ENCODE measurements at places on chromosomes 3 and 15.

DNA sequence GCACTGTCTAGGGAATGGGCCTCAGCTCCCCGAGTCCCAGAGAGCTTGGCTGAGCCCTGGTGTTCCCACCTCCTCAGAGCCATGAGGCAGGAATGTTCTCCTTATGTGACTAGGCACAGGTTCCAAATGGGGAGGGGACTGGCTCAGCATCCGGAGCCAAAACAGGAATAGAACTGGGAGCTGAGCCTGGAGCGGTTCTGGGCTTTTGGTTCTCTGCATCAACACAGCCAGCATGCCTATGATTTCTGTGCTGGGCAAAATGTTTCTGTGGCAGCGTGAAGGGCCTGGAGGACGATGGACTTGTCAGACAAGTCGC is at the start of gene FAM131A:
TSS of gene FAM131A (plus strand) at position 202 of the 316 bp plus-strand sequence. CDS start at position 233, 31 bp downstream.
- DNase-seq: peak; percentile 44

- no peak for DNase-seq
Observed at GRCh38 chr15:67157521-67158252, 92.3 kb downstream of the SMAD3 start.

GRCh38 chr15:75073197-75073596 is 49.8 kb downstream of the PPCDC start:
- DNase-seq: no peak

DNA sequence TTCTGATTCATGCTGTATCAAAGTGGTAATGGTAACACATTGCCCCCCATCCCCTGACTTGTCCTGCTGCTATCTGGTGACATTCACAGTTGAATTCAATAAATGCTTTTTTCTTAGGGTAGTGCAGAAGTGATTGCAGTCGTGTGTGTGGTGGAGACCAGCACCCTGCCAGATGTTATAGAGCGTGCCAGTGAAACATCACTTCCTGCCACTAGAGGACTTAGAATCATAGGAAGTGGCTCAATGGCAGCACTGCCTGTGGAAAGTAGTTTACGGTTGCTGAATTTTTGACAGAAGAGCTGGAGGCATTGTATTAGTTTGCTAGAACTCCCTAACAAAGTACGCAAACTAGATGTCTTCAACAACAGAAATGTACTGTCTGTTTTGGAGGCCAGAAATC is 37.4 kb upstream of the P2RY12 start:
- no peak for DNase-seq

DNA sequence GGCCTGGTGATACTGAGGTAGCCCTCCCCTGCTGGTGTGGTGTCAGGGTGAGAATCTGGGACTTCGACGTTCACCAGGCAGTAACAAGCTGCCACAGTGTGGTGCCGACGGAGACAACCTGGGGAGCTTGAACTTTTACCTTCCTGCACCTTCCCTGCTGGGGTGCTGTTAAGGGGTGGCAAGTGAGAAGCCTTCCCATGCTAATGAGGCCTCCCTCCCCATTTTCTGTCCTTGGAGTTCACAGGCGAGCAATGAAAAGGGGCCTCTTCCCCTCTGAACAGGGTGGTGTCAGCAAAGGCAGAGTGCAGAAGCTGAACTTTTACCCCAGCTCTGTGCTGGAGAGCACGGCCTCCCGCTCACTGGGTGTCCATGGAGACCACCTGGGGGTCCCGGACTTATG is 13.5 kb downstream of the MAGEL2 start:
- DNase-seq: no peak

DNA sequence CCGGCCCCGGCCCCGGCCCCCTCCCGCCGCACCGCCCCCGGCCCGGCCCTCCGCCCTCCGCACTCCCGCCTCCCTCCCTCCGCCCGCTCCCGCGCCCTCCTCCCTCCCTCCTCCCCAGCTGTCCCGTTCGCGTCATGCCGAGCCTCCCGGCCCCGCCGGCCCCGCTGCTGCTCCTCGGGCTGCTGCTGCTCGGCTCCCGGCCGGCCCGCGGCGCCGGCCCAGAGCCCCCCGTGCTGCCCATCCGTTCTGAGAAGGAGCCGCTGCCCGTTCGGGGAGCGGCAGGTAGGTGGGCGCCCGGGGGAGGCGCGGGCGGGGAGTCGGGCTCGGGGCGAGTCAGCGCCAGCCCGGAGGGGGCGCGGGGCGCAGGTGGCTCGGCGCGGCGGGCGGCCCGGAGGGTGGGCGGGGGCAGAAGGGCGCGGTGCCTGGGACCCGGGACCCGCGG is 352 bp downstream of the CHRD start:
- DNase-seq: peak; percentile 15

DNA sequence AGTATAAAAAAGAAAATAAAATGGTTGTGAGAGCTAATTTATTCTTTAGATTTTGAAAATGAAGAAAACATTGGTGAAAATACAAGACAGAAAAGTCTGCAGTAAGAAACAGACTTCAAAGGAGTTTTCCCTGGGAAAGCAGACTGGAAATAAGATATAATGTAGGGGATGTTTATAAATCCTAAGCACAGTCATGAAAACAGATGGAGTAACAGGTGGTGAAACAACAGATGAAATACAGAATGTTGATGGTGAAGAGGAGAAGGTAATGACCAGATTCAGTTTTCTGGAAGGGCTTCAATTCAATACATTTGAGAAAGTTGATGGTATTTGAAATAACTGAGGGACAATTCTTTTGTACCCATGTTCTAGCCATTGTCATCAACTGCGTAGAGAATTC is 353.9 kb downstream of the CHL1 start:
- peak; percentile 32 for DNase-seq

DNA sequence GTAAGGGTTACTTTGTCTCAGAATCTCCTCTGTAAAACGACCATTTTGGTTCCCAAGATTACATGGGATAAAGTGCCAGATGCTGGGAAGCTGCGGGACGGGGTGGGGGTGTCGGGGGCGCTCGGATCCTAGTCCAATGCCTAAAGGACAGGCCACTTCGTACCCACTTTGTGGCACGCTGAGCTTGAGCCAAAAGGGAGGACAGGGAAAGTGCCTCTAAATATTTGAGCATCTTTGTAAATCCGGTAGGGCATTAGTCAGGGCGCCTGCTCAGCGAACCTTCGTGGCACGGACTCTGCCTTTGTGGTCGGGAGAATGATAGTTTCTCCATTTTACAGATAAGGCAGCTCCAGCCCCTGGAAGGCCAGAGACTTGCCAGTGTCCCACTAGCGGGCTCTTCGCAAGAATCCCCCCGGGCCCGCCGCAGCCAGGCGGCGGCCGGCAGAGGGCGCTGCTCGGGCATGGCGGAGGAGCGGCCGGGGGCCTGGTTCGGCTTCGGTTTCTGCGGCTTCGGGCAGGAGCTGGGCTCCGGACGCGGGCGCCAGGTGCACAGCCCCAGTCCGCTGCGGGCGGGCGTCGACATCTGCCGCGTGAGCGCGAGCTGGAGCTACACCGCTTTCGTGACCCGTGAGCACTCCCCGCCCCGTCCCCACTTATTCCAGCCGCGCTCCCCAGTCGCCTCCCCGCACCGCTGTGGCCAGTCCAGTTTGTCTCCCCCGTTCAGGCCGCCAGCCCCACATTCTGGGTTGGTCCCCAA is 1.8 kb downstream of the RCCD1 start:
- DNase-seq: peak; percentile 29

- no peak for DNase-seq
Observed at GRCh38 chr15:71390096-71390495, 274.8 kb downstream of the THSD4 start.

GRCh38 chr3:30332196-30333021 is 274.0 kb upstream of the TGFBR2 start:
- no peak for DNase-seq

- DNase-seq: peak; percentile 63
Observed at GRCh38 chr15:50145451-50145872, 26.4 kb upstream of the ATP8B4 start.

GRCh38 chr3:193711166-193711485 is 118.1 kb downstream of the OPA1 start:
- DNase-seq: no peak

DNA sequence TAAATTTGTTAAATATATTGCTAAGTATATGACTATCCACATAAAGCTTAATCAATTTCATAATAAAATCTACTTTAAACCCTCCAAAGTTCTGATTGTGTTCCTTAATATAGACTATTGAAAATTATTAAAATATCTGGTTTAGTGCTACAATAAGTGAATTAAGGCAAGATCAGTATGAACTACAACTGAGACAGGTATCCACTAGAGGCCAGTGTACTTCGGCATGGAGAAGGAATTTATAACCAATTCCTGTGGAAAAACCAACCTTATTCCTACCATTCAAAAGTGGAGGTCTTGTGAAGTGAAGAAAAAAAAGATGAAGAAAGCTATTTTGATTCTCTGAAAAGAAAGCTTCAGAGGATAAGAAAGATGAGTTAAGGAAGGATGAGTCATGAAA is 237.7 kb downstream of the SUCLG2 start:
- no peak for DNase-seq

- DNase-seq: no peak
Observed at GRCh38 chr15:85777250-85778106, 17.2 kb downstream of the KLHL25 start.

- no peak for DNase-seq
Observed at GRCh38 chr3:4448187-4448586, 18.9 kb downstream of the SUMF1 start.

GRCh38 chr3:150013801-150014200 is 43.1 kb upstream of the PFN2 start:
- no peak for DNase-seq

- no peak for DNase-seq
Observed at GRCh38 chr15:70414626-70415025, 316.9 kb upstream of the TLE3 start.

DNA sequence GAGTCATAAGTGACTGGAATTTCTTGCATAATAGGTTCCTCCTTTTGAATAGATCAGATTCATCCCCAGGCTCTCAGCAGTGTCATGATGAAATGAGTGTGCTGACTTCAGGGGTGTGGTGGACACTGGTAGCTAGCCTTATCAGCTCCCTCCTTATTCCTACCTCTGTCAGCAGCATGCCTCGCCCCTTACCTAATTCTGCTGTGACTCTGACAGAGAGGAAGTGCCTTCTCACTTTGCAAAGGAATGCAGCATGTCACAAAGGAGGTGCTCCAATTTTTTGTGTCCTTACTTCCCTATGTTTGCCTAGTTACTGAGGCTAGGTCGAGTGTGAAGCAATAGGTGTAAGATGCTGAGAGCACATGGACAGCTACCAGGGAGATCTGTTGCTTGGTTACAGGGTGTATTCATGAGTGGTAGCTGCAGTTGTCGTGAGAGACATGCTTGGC is 90.6 kb downstream of the TNFAIP8L3 start:
- DNase-seq: no peak

- DNase-seq: no peak
Observed at GRCh38 chr3:157582637-157582973, 79.4 kb upstream of the VEPH1 start.

DNA sequence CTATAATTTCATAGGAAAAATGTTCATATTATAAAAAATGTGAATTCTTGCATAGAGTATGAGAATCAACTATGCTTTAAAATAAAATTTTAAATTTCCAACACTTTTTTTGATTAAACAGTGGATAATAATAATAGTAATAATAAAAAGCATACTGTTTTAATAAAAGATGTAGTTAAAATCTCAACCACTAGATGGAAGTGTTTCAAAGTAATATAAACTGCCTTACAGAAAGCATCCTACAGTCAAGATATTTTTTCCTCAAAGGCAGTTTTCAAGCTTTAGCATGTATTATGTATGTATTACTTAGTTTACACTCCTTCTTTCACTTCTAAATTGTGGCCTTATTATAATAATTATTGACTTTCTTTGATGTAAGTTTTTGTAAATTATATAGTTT is 217.5 kb downstream of the CHL1 start:
- peak; percentile 12 for DNase-seq

DNA sequence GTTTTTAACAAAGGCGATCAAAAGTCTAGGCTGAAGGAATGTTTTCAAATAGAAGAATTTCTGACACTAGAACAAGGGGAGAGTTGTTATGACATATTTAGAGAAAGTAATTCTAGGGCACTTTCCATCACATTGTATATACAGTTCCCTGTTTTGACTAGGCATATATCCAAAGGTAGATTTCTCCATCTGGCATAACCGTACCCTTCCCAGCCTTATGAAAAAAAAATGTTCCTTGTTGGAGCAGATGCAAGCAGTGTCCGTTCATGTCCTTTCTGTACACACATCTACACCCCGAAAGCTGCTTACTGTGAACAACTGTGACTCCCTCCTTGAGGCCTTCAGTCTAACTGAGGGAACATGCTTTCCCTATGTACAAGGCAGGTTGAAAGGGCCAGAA is 271.7 kb upstream of the GBE1 start:
- DNase-seq: no peak

GRCh38 chr15:23687143-23687470 is at the start of gene NDN:
TSS of gene NDN (minus strand) at chr15:23687305. CDS start at chr15:23687217, 88 bp downstream.
- DNase-seq: no peak

Data from NCI-H1694 treated with DMSO at 0.1 percent for 48 hours (cell line).